Lower leg skin (tissue), 4 donors: ENCODE measurements at places on chromosomes 3 and 15.

GRCh38 chr3:46221938-46222337 lies 13.8 kb upstream of the CCR1 start:
- DNase-seq, result no peak

- DNase-seq, result no peak
Observed at GRCh38 chr3:182979103-182979673, 1.1 kb downstream of the DCUN1D1 start.

GRCh38 chr3:63405882-63406281 lies 127.8 kb downstream of the SYNPR start:
- DNase-seq, result no peak

DNA sequence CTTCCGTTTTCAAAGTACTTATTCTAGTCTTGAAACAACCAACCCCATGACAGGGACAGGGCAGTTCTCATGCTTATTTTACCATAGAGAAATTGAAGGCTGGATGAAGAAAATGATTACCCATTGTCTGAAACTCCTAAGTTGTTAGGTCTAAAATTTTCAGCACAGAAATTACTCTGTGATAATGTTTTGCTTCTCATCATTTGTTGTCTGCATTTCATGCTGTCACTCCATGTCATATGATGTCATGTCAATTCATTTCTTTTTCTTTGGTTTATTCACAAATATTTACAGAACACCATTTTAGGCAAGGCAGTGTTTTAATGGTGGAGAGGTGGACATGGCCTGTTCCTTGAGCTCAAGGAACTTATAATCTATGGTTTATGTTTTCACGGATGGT lies 98.2 kb upstream of the RASGRP1 start:
- no peak for DNase-seq

DNA sequence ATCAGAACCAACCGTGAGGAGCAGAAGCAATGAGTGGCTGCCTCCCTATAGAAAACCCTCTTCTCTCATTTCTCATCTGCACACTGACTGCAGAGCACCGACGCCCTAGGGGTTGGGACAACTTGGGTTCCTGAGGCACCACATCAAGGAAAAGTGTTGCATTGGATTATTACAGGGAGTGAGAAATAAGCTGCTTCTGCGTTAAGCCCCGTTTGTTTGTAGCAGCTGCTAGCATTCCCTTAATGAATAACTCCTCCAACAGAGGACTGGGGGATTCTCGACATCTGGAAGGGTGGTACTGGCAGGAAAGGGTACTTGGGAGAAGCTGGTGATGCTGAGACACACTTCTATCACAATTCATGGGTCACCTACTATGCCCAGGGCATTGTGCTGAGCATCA lies 25.3 kb upstream of the AGBL1 start:
- no peak for DNase-seq

- DNase-seq, result no peak
Observed at GRCh38 chr3:69442771-69443311, 57.0 kb upstream of the FRMD4B start.

DNA sequence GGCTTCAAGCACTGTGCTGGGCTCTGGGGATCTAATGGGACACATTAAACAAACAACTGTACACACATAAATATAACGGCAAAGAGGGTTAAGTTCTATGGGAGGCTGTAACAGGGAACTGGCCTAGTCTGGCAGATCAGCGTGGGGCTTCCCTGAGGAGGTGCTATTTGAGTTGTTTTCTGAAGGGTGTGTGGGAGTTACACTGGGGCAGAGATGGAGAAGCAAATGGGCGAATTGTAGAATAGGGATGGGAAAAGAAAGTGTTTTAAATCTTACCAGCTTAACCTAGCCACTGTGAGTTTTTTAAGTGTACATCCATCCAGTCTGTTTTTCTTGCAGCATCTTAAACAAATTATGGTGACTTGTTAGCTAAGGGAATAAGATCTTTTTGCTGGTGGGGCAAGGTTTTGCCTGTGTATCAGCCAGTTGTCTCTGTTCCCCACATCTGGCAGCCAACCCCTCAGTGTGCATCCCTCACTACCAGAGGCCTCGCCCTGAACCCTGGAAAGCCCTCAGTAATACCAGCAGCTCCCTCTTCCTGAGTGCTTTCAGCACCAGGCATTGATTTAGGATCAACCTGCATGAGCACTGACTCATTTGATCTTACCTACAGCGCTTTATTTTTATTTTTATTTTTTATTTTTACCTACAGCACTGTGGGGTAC lies 10.9 kb upstream of the IL16 start:
- DNase-seq, result no peak
